ENCODE measurements at places on chromosomes 12 and 14. TPM values are rescaled to one million over a fixed set of nuclear protein-coding genes. Genes with fewer than 3 reads are reported as not detected.

TEDC1 gene
- 15.4 TPM for total RNA-seq

DIO3 gene
- 1.9 TPM for total RNA-seq

TSPAN9 gene
- 54.4 TPM for total RNA-seq

GPR68 gene
- total RNA-seq: not detected

GRCh38 chr12:120980800-120981368 lies 2.5 kb downstream of the HNF1A start:
- DNase-seq: no peak

GRCh38 chr12:112598626-112599025 lies 179.9 kb downstream of the PTPN11 start:
- DNase-seq: no peak

- no peak for DNase-seq
These were observed 64.2 kb downstream of the DRAM1 start for GRCh38 chr12:101941306-101942249.

DNA sequence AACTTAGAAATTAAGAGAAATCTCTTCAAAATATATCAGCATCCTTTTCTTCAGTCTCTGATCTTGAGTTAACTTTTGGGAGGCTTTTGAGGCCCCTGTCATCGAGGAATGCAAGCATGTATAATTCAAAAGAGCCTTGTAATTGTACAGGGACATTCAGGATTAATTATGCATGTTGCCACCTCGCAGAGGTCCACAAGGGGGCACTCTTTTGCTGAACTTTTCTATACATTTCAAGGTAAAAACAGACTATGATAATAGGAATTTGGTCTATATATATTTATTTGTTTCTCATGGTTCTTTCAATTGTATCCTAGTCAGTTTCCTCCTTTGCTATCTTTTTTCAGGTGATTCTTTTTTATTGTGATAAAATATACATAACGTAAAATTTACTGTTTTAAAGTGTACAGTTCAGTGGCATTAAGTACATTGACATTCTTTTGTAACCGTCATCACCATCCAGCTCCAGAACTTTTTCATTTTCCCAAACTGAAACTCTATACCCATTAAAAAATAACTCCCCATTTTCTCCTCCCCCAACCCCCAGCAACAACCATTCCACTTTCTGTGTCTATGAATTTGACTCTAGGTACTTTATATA lies 47.0 kb upstream of the SLC2A13 start:
- peak; percentile 61 for DNase-seq

- DNase-seq: no peak
These were observed 30.0 kb upstream of the STK38L start for GRCh38 chr12:27213830-27214787.

DNA sequence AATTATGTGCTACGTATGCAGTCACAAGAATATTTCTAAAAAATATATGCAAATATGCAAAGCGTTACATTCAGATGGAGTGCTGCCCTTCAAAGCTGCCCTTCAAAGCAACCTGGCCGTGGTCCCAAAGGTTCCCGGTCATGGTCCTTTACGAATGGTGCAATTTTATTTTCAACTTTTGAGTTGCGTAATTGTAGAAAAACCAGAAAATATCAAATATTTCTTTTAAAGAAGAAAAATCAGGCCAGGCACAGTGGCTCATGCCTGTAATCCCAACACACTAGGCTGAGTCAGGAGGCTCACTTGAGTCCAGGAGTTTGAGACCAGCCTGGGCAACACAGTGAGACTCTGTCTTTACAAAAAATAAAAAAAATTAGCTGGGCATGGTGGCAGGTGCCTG lies 21.4 kb downstream of the CLSTN3 start:
- no peak for DNase-seq

GRCh38 chr12:117334051-117334450 lies 27.4 kb downstream of the NOS1 start:
- no peak for DNase-seq

- DNase-seq: no peak
These were observed 5.5 kb downstream of the ASIC1 start for GRCh38 chr12:50062728-50063460.

- no peak for DNase-seq
These were observed 15.2 kb downstream of the STON2 start for GRCh38 chr14:81384900-81385299.

- no peak for DNase-seq
These were observed 77.7 kb downstream of the PPP2R5C start for GRCh38 chr14:101839236-101839635.
